ENCODE measurements at places on chromosomes 2 and 18.

GRCh38 chr2:108612153-108612513 is 77.9 kb downstream of the LIMS1 start:
- peak; percentile 94 for DNase-seq

DNA sequence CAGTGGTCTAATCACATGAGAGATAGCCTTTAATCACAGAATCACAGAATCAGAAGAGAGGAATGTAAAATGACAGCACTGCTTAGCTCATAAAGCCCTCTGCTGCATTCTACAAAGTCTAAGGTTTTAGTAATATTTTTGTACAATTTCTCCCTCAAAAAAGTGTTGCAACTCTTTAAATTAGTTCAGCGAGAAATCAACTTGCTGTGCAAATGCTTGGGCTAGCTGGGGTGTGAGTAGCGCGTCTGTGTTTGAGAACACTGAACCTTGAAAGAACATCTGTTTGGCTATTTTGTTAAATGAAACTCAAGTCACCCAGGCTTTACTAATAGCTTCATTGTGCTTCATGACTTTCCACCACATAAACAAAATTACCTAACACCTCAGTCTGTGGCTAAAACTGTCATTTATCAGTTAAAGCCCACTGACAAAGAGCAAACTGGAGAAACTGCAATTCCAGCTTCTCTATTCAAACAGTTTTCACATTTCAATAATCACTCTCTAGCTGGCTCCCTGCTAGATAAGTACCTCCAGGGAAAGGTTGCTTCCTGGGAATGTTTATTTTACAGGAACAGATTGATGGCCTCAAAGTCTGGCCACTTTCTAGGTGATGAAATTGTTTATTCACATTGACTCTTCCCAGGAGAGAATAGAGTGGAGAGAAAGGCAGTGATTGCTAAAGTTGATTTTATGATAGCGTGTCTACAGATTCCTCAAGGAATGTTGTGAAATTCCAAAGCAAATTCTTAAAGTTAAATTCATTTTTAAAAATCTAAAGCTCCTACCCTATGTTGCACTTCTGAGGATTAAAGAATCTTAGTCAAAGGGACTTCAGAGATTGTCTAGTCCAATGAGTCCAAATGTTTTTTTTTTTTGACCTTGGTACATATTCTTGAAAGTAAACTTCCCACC is 36.0 kb upstream of the STAT1 start:
- DNase-seq, result no peak

GRCh38 chr18:13217466-13217961 is 1.0 kb upstream of the LDLRAD4 start:
- DNase-seq, result peak; percentile 51

DNA sequence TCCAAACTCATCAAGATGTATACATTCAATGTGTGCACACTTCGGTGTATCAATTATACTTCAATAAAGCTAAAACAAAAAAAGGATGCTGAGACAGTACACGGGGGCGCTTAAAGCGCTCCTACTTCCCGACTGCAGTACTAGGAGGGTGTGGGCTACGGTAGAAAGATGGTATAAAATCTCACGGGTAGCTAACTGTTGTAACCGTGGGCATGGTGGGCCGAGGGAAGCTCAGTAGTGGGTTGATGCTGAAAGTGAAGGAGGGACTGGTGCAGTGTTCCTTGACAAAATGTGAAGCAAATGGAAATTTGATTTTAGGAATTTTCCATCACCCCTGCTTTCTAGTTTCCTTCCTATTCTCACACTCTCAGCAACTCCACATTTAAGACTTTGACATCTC is 42.6 kb upstream of the DARS1 start:
- DNase-seq, result no peak

DNA sequence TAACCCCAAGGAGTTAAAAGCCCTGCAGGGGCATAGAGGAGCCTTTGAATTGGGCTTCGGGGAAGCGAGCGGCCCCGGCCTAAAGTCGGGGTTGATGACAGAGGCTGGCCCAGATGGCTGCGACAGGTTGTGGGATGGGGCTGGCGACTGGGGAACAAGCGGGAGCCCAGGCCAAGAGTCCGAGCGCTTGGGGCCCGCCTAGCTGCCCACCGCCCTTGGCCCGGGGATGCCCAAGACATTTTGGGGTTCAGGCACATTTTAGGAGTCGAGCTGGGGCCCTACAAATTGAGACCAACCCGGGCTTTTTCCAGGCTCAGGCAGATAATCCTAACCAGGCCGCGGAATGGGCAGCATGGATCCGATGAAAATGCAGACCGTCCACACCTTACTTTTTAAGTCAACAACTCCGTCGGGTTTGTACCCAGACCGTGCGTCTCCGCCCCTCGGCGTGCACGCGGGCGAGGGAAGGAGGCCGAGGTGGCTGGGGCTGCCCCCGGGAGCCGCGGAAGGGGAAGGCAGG is 507 bp downstream of the RTKN start:
- DNase-seq, result no peak

All from inflammatory macrophage treated with lipopolysaccharide for 4 hours (primary cell).